ENCODE measurements at places on chromosomes 11 and 22. TPM values are rescaled to one million over a fixed set of nuclear protein-coding genes. Genes with fewer than 3 reads are reported as not detected.
A peak's percentile ranks its signal among the peaks of the same experiment; 100 is the strongest.

DNA sequence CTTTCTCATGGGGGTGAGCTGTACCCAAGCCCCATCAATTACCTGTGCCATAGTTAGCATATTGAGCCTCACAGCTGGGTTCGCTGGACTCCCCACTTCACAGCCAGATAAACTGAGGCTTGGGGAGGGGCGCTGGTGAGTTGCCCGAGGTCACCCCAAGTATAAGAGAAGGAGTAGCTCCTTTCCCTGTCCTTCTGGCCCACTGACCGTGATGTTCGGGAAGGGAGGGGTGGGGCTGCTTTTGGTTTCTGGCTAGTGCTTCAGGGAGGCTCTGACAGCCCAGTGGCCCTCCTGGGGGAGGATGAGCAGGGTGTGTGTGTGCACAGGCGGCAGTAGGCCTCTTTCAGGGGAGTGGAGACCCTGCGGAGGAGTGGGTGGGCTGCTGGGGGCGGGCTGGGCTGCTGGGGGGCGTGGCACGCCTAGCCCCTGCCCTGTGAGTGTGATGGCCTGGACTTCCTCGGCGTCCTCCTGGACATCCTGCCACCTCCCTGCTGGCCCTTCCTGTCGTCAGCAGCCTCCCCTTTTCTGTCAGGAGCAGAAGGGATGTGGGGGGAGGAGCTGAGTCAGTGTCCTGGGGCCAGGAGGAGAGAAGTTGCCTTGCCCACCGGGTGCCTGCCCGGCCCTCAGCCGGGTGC lies 50.3 kb downstream of the TRIOBP start:
- DNase-seq: no peak

Gene GAS2
- 22.1 TPM for total RNA-seq

DNA sequence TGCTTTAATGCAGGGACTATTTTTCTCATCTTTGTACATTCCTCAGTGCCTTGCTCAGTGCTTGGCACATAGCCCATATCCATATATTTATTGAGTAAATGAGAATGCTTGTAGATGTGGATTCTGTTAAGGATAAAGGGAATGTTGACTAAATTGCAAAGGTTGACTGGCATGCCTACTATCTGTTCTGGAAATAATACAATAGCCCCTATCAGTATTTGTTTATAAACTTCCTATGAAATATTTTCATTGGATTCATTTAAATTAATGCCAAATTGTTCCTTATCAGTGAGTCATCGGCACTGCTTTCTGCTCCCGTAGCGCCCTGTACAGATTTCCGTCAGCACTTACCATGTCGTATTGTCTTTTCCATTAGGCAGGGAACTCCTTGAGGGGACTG lies 8.0 kb downstream of the RNF121 start:
- no peak for DNase-seq

Gene HIRA
- 26.2 TPM for total RNA-seq

DNA sequence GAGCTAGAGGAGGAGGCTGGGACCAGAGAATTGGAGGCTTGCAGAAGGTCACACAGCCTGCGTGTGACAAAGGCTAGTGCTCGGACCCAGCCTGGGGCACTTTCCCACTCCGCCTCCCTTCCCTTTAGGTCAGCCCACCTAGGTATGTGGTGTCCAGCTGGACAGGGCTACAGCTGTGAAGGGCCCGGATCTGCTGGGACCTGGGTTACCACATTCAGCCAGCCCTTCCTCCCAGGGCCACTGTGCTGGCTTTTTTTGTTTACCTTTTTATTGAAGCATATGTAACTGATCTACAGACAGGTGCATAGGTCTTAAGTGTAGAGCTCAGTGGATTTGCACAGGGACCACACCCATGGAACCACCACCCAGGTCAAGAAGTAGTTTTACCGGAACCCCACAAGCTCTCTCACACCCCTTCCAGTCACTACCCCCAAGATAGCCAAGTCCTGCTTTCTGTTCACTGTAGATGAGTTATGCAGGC lies 8.7 kb downstream of the CAPN5 start:
- DNase-seq: no peak

Gene GPHA2
- not detected for total RNA-seq

- no peak for DNase-seq
These were observed 60.3 kb downstream of the SPON1 start for GRCh38 chr11:14022821-14023220.

- peak; percentile 82 for DNase-seq
These were observed 33.8 kb upstream of the SLC35C1 start for GRCh38 chr11:45771193-45771565.

Gene TEAD1
- 141 TPM for total RNA-seq

Gene SPDYC
- total RNA-seq: not detected

- no peak for DNase-seq
These were observed 691.4 kb downstream of the BRD1 start for GRCh38 chr22:49136041-49136815.

- no peak for DNase-seq
These were observed 50.2 kb upstream of the PICALM start for GRCh38 chr11:86119077-86119476.

- DNase-seq: no peak
These were observed 23.7 kb upstream of the CTR9 start for GRCh38 chr11:10727146-10727851.

DNA sequence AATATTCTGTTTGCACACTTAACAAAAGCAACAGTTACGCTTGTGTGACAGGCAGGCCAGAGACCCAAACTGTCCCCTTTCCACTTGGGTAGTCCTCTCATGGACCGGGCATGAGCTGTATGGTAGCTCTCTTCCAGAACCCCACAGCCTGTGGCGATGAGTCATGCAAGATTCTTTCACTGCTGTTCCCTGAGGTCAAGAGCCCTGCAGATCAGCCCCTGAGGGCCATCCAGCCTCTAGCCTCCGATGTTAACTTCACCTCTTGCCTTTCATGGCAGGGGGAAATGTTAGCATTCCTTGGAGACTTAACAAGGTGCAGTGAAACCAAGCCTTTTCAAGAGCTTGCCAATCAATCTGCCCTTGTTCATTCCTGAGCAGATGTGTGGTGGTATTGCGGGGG lies 63.2 kb upstream of the DEUP1 start:
- DNase-seq: no peak

DNA sequence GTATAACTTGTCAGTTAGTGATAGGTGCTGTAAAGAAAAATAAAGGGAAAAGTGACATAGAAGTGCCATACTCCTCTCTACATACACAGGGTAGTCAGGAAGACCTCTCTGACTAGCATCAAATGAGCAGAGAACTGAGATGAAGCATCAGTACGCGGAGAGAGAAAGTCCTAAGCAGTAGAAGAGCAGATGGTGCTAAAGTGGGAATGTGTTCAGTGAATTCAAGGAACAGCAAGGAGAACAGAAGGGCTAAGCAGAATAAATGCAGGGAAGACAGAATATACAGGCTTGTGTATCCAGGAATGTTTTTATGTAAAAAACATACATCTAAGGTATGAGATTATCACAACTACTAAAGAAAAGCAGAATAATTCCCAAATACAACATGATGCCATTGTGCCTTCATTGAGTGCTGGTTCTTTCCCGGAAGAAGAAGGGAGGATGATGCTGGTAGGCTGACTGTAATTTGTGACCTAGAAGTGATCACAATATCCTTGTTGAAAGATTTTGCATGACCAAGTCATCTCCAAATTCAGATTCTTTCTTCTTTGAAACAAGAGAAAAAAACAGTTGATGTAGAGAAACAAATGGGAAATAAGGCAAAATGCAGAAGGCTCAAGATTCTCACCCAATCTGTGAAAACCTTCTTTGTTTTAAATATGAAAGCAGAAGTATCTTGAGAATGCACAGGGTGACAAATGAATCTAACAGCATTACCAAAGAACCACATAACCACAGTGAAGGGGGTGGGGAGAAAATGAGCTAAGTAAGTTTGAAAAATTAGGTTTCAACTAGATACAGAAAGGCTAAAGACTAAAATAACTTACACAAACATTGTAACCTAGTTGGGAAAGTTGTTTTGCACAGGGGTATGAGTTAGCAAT lies 20.5 kb downstream of the MRE11 start:
- no peak for DNase-seq

DNA sequence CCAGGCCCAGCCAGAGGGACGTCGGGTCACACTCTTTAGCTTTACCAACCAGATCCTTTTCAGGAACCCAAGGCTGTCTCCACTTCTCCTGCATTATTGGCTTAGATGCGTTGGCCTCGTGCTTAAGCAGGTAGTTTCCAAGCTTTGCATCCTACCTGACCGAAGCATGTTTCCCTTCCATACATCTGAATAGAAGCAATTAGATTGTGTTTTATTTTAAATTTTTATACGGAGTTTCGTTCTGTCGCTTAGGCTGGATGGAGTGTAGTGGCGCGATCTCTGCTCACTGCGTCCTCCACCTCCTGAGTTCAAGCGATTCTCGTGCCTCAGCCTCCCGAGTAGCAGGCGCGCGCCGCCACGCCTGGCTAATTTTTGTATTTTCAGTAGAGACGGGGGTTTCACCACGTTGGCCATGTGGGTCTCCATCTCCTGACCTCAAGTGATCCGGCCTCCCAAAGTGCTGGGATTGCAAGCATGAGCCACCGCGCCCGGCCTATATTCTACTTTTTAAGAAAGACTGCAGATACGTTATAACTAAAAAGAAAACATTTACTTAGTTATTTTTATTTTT lies 677 bp downstream of the DYNC2H1 start:
- DNase-seq: peak; percentile 60

DNA sequence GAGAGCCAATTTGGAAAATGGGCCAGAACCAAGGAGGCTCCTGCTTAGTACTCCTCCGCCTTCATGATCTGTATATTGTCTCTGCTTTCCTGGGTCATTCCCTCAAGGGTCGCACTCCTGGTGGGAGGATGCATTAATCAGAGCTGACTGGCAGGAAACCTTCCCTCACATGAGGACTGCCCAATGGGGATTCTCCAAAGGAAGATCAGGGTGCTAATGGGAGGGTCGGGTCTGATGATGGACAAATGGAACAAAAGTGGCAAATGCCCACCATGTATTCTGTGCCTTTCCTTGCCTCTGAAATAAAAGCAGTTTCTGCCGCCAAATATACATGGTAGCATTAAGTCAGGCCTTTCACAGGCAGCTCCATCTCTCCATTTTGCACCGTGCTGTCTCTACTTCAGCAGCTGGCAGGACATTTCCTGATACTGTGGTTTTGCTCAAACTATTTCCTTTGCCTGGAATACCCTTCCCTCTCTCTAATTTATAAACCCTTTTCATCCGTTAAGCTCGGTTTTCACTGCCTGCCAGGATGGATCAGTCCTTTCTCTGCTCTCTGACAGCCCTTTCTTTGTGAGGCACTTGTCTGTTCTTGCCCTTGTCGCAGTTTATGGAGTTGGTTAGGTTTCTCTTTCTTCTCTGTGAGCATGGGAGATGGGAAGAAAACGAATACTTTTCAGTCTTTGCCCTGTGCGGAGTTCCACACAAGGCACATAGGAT lies 13.5 kb downstream of the SREBF2 start:
- no peak for DNase-seq

Gene HEPHL1
- not detected for total RNA-seq

DNA sequence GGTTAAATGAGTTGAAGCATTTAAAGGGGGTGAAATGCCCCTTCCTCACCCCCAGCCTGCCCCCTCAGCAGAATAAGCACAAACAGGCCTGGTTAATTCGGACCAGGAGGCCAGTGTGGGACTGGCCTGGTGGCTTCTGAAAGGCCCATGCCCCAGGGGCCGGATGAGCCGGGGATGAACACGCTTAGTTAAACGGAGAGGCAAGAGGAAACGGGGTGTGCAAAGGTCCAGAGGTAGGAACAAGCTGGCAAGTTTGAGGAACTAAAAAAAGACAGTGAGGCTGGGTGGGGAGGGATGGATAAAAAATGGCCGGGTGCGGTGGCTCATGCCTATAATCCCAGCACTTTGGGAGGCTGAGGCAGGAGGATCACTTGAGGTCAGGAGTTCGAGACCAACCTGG lies 11.5 kb downstream of the SCUBE1 start:
- no peak for DNase-seq

GRCh38 chr22:38740754-38741153 lies 15.0 kb downstream of the SUN2 start:
- DNase-seq: no peak

DNA sequence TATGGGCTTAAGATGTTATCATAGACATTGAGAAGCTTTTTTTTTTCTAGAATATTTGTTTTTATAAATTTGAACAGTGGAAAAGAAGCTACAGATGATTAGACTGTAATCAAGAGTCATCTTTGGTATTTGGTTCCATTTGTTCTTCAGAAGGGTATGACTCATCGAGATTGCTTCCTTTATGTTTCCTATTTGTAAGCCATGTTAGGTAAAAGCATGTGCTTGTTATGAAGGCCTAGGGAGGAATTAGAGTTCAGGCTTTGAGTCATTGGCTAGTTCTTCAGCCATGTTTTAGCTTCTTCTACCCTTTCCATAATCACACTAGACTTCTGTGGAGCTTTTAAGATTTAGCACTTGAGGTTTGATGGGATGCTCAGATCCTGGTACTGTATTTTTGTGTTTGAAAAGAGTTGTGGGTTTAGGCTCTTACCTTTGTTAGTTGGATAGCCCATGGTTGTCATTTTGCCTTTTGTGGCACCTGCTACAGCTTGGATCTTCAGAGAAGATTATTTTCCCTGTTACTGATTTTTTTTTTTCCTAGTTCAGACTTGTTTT lies 44.3 kb downstream of the POLD3 start:
- DNase-seq: no peak

GRCh38 chr11:69912161-69912910 lies 93.1 kb upstream of the FGF3 start:
- DNase-seq: peak; percentile 58

- DNase-seq: no peak
These were observed 66.9 kb downstream of the SCUBE1 start for GRCh38 chr22:43276321-43276720.

DNA sequence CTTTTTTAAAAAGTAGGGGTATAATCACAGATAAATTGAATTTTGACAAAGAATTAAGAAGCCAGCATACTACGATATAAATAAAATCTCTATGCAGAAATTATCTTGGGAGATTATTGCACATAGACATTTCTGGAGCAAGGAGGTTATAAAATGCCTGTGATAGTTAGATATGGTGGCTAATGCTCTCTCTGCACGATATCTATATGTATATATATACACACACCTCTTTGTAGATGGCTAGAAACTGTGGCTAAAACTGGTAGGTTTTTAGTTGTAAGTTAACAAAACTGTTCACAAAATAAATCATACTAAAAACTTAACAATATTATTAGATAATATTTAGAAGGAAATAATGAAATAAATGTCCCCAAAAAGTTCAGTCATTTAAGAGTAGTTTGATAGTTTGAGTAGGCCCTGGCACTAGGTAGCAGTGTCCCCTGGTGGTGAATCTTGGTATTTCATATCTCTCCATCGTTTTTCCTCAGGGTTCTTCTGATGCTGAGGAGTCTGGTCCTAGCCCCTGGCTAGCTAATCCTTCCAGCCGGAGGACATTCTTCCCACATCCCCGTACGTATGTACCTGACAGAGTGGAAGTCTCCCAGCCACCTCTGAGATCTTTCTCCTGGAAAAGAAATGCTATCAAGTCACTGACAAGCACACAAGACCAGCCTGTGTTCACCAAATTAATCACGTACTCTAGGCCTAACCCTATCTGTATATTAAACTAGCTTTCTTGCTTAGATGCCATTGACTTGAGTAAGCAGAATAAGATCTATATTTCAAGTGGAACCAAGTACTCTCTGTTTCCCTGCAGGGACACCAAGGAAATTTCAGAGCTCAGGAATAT lies 32.2 kb downstream of the ART5 start:
- DNase-seq: no peak

- DNase-seq: no peak
These were observed 69.6 kb downstream of the LARGE1 start for GRCh38 chr22:33850724-33851123.

Gene TBX10
- not detected for total RNA-seq

- no peak for DNase-seq
These were observed 3.0 kb downstream of the LMNTD2 start for GRCh38 chr11:557328-558132.
